Activated CD8-positive, alpha-beta memory T cell treated with anti-CD3 and anti-CD28 coated beads, Interleukin-2, amount 10 ng/mL, durations not matched to agents 7 days and 5 days (primary cell): ENCODE measurements at places on chromosomes 16 and 17.

GRCh38 chr17:29094101-29094708 lies 51.3 kb downstream of the PIPOX start:
- no peak for DNase-seq

- DNase-seq = no peak
These were observed 698.2 kb downstream of the MAF start for GRCh38 chr16:78902321-78902720.

DNA sequence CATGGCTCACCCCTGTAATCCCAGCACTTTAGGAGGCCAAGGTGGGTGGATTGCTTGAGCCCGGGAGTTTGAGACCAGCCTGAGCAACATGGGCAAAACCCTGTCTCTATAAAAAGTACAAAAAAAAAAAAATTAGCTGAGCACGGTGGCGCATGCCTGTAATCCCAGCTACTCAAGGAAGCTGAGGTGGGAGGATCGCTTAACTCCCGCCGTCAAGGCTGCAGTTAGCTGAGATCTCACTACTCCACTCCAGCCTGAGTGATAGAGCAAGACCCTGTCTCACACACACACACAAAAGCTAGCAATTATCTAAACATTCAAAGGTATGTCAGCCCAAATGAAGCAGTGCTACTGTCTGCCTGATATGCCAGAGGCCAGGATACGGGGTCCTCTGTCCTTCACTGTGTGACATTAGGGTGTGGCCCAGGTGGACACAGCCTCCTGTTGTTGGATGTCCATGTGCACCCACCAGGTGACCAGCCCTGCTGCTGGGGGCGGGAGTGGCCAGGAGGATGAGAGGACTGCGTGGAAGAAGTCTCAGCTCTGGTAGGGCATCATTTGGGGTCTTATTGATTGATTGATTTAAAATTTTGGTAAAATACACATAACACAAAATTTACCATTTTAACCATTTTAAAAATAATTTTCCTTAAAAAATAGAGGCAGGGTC lies 3.9 kb downstream of the NLRC3 start:
- DNase-seq = no peak

GRCh38 chr17:80195671-80196529 lies 24.2 kb downstream of the SGSH start:
- DNase-seq = peak; percentile 60

GRCh38 chr16:56048425-56049105 lies 142.7 kb upstream of the GNAO1 start:
- DNase-seq = no peak

DNA sequence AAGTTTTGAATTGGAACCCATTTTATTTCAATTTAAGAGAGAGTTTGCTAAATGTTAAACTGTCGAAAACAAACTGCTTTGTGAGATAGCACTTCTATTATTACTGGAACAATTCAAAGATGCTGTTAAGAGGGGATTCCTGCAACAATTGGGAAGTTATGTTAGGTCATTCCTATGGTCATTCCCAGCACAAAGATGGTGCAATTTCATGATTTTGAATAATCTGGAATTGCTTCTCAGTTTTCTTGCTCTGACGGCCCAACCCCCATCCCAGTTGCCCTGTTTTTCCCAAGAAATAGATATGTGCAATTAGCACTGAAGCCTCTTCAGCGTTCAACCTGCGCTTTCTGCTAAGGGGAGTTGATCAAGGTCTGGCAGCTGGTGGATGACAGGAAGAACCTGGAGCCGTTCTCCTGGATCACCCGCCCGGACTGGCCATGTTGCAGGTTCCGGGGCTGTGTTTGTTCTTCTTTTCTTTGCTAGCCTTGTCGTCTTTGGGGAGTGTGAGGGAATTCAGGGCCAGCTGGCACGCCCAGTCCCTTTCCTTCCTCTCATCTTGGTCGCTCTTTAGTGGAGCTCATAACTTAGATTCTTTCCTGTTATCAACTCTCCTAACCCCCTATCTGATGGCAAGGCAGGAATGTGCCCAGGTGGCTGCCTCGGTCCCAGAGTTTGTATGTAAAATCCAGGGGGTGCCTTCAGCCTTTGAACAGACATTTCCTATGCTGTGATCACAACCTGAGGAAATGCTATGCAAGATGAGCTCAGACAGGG lies 29.0 kb upstream of the IRF8 start:
- DNase-seq = no peak

GRCh38 chr17:68498479-68499326 lies 13.5 kb upstream of the PRKAR1A start:
- DNase-seq = no peak

- no peak for DNase-seq
These were observed 24.8 kb downstream of the G6PC3 start for GRCh38 chr17:44095388-44095646.

DNA sequence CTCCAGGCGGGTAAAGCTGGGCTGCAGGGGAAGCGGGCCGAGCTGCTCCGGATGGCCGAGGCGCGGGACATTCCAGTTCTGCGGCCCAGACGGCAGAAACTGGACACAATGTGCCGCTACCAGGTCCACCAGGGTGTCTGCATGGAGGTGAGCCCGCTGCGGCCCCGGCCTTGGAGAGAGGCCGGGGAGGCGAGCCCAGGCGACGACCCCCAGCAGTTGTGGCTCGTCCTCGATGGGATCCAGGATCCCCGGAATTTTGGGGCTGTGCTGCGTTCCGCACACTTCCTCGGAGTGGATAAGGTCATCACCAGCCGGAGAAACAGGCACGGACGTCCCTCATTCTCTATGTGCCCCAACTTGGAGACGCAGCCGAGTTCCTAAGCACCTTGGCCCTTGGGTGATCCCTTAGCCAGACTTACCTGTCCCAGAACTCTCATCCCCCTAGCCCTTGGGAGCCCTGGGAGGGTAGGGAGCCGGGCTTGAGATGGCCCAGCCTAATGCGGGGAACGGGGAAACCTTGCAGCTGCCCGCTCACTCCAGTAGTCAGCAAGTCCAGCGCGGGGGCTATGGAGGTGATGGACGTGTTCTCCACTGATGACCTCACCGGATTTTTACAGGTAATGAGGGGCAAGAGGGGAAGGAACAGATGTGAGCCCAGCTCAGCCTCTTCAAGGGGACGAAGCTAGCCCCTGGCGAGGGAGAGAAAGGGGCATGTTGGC lies 806 bp downstream of the MRM1 start:
- DNase-seq = no peak

DNA sequence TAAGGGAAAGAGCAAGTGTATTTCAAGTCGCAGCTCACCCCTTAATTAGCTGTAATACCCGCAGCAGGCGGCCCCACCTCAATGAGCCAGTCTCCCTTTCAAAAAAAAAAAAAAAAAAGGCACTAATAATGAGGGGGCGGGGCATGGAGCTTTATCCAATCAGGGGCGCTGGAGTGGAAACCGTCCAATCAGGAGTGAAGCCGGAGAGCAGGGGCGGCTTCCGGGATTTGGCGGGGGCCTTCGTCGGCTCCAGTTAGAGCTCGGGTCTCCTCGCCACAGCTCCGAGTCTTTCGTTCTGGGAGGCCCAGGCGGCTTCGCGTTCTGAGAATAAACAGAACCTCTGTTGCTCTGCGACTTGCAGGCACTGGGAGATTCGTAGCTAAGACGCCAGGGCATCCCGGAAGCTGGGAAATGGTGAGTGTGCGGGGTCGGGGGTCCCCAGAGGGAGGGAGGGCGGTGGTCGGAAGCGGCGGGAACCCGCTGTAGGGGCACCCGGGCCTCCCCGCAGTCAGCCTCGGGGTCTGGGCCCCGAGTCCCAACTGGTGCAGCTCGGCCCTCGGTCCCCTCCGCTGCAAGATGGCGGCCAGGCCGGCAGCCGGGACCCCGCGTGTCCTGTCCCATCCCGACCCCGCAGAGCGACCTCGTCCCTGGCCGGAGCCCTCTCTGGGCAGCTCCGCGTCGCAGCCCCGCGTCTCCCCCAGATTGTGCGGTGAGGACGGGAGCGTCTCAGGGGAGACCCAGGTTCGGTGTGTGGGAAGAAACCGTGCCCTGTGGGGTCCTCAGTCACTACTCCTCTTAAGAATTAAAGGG lies at the start of gene ZNF267:
TSS of gene ZNF267 (plus strand) at position 252 of the 810 bp plus-strand sequence. CDS start at position 412, 160 bp downstream.
- DNase-seq = peak; percentile 96

DNA sequence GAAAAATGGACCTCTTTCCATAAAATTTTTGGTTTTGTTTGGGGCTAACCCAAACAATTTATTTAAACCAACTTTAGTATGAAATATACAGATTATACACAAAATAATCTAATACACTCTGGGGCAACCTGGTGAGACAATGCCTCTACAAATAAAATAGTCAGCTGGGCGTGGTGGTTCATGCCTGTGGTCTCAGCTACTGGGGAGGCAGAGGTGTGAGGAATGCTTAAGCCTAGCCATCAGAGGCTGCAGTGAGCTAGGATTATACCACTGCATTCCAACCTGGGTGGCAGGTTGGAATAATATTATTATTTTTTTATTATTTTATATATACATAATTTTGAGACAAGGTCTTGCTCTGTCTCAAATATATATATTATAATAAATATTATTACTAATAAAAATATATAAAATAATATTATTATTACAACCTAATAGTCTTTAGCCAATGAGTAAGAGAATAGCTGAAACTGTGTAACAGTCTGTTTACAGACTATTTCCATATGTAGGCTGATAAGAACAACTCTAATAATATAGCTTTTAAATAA lies 50.5 kb downstream of the GLG1 start:
- no peak for DNase-seq

DNA sequence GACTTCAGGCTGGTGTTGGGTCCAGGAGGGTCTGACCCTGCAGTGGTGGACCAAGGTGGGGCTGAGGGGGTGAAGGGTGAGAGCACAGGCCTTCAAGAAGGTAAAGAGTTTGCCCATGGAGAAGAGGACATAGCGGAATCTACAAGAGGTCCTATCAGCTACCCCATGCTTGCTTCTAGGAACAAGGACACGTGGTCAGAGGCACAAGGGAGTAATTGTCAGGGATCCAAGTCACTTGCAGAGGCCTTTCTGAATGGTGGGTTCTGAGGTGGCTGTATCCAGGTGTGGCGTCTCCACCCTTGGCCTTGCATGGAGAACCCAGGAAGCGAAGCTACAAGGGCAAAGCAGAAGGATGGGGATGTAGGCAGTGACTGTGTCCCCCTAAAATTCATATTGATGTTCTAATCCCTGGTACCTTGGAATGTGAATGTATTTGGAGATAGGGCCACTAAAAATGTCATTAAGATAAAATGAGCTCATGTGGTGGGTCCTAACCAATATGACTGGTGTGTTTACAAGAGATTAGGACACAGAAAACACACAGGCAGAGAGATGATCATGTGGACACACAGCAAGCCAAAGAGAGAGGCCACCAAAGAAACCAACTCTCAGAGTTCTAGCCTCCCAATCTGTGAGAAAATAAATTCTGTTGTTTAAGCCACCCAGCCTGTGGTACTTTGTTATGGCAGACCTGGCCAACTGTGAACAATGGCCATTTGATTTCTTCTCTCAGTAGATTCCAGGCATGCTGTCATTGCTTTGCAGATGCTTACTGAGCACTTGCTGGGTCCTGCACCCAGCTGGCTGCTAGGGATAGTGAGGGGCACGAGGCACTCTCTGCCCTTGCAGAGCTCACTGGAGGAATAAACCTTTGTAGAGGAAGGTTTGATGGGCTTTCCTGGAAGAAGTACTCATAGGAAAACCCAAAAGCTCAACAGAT lies 75.8 kb downstream of the UTP18 start:
- DNase-seq = no peak

DNA sequence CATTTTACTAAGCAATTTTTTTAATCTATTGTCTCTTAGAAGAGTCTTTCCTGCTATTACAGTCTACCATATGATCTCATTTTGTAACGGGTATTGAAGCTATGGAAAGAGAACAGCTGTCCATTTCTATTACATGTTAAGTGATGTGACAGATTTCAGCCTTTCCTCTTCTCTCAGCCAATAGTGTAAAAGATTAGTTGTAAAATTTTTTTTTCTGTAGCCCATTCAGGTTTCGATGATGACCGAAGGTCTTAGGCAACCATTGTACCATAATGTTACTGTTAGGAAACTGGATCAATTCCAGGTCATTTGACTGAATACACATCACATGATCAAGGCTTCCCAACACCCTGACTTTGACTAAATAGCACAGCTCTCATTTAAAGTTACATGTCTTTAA lies 147.6 kb upstream of the HLF start:
- DNase-seq = no peak

DNA sequence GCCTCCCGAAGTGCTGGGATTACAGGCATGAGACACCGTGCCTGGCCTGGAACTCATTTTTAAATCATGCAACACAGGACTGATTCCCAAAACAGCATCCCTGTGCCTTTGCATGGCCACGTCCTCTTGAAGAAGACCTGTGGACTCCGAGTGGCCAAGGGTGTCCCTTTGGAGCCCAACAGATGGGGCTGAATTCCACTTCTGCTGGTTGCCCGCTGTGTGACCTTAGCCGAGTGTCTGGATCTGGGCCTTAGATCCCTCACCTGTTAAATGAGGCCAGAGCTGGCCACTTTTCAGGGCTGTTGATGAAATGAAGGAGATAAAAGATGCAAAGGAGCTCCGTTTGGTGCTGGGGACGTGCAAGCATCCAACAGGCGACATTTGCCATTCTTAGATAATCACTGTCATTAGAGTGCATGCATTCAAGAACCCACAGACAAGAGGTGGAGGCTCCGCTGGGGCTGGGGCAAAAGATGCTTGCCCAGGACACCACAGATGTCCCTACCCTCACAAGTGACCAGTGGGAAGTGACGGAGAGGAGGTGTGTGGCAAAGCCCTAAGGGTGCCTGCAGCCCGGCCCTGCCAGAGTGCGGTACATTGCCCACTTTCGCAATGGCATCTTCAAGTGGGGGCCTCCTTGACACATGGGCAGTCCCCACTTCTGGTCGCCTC lies 354.1 kb upstream of the TNRC6C start:
- no peak for DNase-seq

GRCh38 chr16:84732674-84733352 lies 33.0 kb downstream of the USP10 start:
- DNase-seq = no peak

DNA sequence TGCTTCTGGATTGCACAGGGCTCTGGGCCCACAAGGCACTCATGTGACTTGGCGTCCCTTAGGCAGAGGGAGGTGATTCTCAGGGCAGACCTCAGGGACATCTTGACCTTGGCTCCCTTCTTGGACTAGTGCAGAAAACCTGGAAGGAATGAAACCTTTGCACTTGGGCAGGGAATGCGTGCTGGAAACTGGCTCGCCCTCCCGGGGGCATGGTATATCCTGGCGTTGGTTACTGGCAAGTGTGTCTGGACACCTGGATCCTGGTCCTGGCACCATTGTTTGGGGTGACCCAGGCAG lies 63.5 kb upstream of the LGALS9 start:
- DNase-seq = no peak

- DNase-seq = peak; percentile 57
These were observed 26.8 kb downstream of the GP2 start for GRCh38 chr16:20300312-20301097.

DNA sequence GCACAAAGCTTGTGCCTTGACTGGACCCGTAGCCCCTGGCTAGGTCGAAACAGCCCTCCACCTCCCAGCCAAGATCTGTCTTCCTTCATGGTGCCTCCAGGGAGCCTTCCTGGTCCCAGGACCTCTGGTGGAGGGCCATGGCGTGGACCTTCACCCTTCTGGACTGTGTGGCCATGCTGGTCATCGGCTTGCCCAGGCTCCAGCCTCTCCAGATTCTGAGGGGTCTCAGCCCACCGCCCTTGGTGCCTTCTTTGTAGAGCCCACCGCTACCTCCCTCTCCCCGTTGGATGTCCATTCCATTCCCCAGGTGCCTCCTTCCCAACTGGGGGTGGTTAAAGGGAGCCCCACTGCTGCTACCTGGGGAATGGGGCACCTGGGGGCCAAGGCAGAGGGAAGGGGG lies 3.5 kb downstream of the CTRL start:
- no peak for DNase-seq

GRCh38 chr16:2803545-2804195 lies 5.4 kb downstream of the PRSS41 start:
- no peak for DNase-seq

GRCh38 chr16:58409316-58409973 lies 17.2 kb downstream of the GINS3 start:
- DNase-seq = no peak

- DNase-seq = no peak
These were observed 4.1 kb downstream of the PRCD start for GRCh38 chr17:76543826-76544545.
